ENCODE measurements at places on chromosomes 6 and 20. TPM values are rescaled to one million over a fixed set of nuclear protein-coding genes. Genes with fewer than 3 reads are reported as not detected.

- H3K4me3 ChIP-seq: no peak overlapping the region
- H3K4me1 ChIP-seq: peaks cover 7% of the 10 kb centered on the region
- H3K27ac ChIP-seq: no peak overlapping the region
- peaks cover 29% of the 10 kb centered on the region for H3K27me3 ChIP-seq
- H3K36me3 ChIP-seq: no peaks in the 10 kb centered on the region
- DNase-seq: no peak
These were observed 267.8 kb downstream of the ERMARD start for GRCh38 chr6:170018936-170019817.

DNA sequence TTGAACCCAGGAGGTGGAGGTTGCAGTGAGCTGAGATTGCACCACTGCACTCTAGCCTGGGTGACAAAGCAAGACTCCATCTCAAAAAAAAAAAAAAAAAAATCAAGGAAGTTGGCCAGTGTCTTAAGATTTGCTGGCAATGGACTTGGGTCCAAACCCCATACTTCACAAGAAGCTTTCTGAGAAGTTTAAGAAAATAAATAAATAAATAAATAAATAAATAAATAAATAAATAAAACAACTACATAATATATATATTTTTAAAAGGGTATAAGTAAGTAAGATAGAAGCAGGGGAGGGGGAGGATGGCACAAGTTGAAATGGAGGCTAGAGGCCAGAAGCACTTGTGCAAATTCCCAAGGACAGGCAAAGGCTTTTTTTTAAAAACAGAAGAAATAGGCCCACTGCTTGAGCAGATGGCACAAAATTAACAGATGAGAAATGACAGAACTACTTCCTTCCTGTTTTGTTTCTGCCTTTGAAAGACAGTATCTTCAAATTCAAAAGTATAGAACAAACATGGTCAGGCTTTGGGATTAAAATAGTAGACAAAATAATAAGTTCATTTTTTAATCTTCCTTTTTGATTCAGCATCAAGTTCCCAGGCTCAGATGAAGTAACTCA is 287.7 kb downstream of the ALDH8A1 start:
- H3K36me3 ChIP-seq: no peaks in the 10 kb centered on the region
- no peak overlapping the region for H3K4me3 ChIP-seq
- no peak overlapping the region for H3K27ac ChIP-seq
- H3K4me1 ChIP-seq: no peaks in the 10 kb centered on the region
- no peak for DNase-seq

DNA sequence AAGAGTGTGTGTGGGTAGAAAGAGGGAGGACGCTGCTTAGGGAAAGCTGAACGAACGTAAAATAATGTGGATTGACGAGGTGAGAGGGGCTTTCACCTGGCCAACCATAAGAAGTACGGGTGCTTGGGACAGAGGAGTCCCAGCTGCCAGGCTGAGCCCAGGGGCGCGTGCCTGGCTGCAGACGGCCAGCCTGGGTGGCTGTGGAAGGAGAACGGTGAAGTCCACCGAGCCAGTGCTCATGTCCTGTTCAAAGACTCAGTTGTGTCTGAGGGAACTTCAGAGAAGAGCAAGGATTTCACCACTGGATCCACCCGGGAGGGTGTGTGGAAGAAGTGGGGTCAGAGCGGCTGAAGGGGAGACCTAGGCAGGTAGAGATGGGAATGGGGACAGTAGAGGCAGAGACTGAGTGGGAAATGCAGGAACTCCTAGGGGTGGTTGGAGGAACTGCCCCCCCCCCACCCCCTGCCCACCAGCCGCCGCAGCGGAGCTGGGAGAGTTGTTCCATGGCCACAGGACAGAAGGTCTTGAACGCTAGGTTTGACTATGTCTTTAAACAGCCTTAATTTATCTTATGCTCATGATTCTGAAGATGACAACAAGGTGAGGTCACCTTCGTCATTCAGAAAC is 68.1 kb upstream of the TBXT start:
- H3K27me3 ChIP-seq: peaks cover 39% of the 10 kb centered on the region
- H3K27ac ChIP-seq: peak overlapping the region; percentile 11
- no peaks in the 10 kb centered on the region for H3K36me3 ChIP-seq
- H3K4me3 ChIP-seq: no peak overlapping the region

- H3K27ac ChIP-seq: no peak overlapping the region
- no peak for DNase-seq
- H3K4me1 ChIP-seq: no peaks in the 10 kb centered on the region
These were observed 21.3 kb downstream of the SNAP25 start for GRCh38 chr20:10239954-10240353.

Gene KCNK5
- total RNA-seq: 9.2 TPM

Gene REM1
- total RNA-seq: not detected

All from activated CD4-positive, alpha-beta memory T cell treated with anti-CD3 and anti-CD28 coated beads, Interleukin-2, amount 10 ng/mL, durations not matched to agents 7 days and 5 days (primary cell).